NCI-H1105 (cell line): ENCODE measurements at places on chromosomes 12 and 14.
A peak's percentile ranks its signal among the peaks of the same experiment; 100 is the strongest.

GRCh38 chr12:27614386-27614785, 81.9 kb upstream of the REP15 start:
- no peak for DNase-seq

DNA sequence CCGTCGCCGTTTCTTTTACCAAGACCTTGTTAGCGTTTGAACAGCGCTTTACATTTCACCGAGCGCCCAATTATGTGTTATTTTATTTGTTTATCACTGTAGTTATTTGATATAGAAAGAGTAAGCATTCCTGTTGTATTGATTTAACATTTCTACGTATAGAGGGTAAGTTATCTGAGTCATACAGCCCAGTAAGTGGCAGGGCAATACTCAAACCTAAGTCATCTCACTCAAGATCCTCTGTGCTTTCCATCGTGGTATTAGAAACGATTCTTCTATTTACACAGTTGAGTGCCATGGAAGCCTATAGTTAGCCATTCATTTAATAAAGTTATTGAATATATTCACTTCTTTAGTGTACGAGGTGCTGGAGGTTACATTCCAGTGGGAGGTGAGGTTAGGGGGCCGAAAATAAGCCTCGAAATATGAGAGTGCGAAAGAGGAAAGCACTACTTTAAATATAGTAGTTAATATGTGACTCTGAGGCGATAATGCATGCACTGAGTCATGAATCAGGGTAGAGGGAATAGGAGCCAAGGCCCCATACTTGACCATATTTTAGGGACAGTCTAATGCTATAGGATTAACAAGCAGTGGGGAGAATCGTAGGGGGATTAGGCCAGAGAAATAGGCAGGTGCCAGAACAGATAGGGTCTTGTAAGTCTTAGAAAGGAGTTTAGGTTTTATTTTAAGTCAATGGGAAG, 629 bp downstream of the RAD51AP1 start:
- DNase-seq: no peak

DNA sequence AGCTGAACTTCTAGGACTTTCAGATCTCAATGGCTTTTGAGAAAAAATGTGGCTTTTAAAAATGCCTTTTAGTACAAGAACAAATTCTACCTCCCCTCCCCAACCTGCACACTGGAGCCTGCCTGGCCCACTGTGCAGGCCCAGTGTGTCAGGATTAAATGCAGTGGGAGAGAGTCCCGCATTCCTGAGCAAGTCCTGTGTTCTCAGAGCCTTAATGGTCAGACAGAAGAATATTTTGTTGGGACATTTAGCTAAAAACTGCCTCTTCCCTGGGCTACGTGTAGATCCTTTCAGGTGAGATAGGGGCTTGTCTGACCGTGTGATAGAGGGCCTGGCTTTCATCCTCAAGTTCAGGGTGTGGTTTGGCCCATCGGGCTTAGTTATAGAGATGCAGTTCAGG, 63.1 kb upstream of the ESRRB start:
- no peak for DNase-seq

DNA sequence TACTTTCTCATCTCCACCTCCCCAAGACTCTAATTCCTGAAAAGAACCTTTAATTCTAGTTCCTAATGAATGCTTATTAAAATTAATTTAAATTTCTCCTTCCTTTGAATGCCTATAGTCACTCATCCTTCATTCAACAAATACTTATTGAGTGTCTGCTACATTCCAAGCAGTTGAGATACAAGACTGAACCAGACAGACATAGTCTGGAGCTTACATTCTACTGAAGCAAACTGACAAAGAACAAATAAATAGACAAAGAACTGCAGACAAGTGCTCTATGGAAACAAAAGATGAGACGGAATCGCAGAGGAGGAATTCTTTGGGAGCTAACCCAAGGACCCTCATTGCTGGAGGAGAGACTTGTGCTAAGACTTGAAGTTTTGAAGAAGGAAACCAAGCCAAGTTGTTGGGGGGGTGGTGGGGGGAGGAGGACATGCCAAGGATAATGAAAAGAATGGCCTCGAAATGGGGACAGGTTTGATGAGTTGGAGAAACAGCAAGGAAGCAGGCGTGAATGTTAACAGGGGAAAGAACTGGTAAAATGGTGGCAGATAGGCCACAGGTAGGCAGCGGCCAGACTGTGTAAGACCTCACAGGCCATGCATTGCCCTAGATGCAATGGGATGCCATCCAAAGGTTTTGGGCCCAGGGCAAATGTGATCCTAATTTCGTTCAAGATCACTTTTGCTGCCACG, 9.7 kb upstream of the TDG start:
- peak; percentile 12 for DNase-seq

DNA sequence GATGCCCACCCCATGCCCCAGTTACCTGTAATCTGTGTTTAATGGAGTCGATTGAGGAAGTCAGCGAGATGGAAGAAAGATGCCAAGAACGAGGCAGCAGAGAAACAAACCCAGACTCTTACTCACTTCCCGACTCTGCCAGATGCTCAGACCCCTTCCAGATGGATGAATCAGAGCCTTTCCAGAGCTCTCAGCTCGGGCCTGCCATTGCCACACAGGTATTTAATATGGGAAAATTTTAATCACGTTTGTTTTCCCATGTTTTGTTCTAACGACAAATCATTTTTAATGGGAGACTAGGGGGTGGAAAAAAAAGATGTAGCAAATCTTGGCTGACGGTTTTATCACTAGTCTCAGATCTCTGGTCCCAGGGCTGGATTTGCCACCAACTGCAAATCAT, 72.5 kb upstream of the SRRM4 start:
- DNase-seq: no peak

DNA sequence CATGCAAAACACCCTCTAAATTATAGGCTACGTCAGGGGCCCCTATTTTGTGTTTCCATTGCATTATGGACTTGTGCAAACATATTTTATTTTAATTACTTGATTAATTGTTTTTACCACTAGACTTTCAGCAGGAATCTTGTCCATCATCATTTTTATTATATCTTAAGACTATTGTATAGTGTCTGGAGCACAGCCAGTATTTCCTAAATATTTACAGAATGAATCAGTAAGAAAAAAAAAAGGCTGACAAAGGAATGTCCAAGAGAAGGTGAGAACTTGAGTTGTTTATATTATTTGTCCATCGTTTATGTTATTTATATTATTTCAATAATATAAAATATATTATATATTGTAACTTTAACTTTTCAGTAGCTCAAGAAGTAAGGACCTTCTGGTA, 664.7 kb downstream of the SLC6A15 start:
- DNase-seq: no peak

- DNase-seq: no peak
These were observed 695.8 kb downstream of the RPS29 start for GRCh38 chr14:48890333-48890732.

- no peak for DNase-seq
These were observed 6.0 kb upstream of the DACT1 start for GRCh38 chr14:58631732-58632131.

GRCh38 chr12:62466594-62467491, at the start of gene MON2:
TSS of gene MON2 (plus strand) at chr12:62466826. CDS start at chr12:62467208, 382 bp downstream.
- DNase-seq: peak; percentile 64

GRCh38 chr12:50764286-50765094, 589 bp downstream of the ATF1 start:
- DNase-seq: peak; percentile 37

GRCh38 chr12:43964033-43964432, 128.2 kb downstream of the TMEM117 start:
- DNase-seq: no peak

DNA sequence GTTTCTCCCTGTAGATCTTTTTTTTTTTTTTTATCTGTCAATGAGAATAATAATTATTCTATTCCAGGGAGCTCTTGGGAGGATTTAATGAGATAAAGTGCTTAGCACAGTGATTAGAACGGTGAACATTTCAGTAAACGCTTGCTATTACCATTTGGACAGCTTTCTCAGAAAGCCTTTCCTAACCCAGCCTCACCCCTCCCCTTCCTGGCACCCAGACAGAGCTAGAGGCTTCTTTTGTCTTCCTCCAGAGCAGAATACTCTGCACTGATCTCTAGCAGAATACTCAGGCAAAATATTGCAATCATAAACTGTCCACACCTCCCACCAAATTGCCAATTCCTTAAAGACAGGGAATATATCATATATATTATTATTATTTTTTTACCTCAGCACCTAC, 66.6 kb downstream of the ERGIC2 start:
- no peak for DNase-seq

DNA sequence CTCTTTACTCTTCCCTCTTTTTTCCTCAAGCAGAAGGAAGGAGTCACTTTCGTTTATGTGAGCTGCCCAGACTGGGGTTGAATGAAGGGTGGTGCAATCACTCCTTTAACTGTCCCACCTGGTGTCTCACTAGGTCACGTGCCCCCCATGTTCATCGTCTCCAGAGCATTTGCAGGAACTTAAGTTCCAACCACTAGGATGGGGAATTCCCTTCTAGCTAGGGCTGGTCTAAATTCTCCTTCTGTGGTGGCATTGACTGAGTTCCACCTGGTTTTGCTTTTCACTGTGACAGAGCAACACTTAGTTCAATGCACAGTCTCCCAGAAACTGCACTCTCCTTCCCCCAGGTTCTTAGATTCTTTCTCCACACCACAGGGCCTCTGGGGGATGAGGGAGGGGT, 9.5 kb downstream of the FANCM start:
- no peak for DNase-seq

- DNase-seq: no peak
These were observed 22.7 kb downstream of the TBX3 start for GRCh38 chr12:114661245-114661644.

DNA sequence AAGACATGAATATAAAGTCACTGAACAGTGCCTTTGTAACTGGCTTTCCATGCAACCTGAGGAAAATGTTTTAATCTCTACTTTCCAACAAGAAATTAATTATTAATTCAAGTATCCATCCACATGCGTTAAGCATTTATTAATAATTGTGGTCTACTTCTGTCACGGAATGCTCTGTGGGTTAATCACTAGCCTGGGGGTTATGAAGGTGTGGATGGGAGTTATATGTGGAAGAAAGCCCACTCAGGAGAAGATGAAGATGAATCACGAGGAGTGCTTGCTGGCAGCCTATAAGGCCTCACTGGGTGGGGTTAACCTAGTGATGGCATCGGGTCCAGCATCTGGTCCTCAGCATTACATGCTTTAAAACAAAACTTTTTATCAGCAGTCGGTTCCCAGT, 99.5 kb upstream of the AVPR1A start:
- DNase-seq: no peak

GRCh38 chr14:68217791-68218340, 398.3 kb downstream of the RAD51B start:
- no peak for DNase-seq

GRCh38 chr14:30826070-30826469, 48.3 kb upstream of the COCH start:
- DNase-seq: no peak

GRCh38 chr12:124147575-124147974, 147.3 kb upstream of the RFLNA start:
- no peak for DNase-seq

DNA sequence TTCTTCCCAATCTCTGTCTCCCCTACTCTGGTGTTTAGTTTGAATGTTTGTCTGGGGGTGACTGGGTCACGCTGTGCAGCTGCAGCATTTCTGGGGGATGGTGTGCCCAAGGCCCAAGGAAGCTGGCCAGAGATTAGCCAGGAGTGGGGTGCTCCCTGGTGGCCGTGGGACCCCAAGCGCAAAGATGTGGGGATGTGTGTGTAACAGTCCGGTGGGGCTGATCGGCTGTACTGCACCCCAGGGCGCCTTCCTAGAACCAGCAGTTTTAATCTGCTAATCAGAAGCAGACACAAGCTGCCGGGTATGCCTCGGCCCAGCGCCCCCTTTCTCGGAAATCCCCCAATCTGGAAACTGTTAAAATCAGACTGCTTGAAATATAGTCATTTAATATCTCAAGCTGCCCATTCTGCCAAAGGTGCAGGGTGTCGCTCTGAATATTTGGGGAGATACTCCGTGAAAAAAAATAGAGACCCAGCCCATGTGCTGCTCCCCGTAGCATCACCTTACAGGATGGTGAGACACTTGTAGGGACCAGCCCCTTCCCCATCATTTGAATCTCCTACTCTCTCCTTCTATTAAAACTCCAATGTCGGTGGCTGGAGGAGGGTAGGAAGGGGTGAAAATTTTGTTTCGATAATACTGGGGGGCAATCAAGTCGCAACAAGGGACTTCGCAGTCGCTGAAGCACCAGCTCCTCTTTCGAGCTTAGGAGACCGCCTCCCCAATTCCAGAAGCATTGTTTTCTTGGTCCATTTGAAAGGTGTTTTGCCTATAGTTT, 4.3 kb downstream of the HOXC9 start:
- no peak for DNase-seq

DNA sequence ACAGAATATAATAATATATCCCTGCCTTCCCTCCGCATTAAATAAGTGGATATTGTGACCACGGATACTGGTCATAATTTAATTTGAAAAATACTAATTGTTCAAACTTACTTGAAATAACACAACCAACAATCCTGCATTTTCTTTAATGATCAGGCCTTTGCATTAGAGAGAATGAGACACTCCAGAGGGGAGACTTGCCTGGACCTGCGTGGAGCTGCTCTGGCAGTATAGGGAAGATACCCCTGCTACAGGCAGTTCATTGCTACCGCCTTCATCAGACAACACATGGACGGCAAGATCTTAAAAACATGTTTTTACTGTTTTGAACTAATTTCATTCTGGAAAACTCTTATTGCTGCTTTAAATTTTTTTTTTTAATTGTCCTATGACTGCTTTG, 211.0 kb upstream of the FAR2 start:
- DNase-seq: peak; percentile 30

DNA sequence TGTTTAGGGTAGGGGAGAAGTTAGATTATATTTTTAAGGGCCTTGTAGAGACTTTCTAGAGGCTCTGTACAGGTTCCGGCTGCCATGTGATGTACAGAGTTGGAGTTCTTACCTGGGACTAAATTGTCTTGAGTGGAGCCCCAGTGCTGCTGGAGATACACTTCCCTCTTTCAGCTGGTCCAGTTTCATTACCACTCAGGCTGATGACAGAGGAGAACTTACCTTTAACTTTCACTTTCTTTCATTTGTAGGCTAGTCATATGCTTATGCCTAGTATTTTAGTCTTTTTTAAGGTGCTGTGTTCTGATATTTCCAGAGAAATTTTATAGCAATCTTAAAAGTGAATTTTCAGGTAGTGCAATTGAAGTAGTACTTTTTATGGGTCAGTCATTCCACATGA, 117.3 kb downstream of the ERC1 start:
- no peak for DNase-seq

DNA sequence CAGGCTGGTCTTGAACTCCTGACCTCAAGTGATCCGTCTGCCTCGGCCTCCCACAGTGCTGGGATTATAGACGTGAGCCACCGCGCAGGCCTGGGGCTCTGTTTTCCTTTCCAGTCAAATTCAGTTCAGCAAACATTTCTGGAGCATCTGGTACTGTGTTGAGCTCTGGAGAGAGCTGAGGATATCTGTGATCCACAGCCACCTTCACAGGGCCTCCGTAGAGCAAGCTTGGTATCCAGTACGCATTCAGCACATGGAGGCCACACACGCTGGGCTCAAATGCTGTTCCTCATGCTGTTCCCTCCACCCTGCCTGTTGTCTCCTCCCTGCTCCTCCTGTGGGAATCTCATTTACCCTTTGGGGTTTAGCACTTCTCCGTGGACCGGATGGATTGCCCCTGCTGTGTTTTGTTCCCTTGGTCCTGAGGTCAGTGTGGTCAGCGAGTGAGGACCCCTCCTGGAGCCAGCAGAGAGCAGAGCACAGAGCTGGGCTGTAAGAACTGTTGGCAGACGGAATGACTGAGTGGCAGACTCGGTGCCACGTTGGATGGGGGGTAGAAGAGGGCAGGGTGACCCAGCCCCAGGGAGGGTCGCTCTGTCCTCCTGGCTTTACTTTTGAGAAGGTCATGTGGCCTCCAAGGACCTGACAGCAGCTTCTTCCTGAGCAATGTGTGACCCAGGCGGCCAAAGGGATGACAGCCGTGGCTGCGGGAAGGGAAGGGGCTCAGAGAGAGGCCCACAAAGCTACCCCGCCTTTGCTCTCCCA, 891 bp downstream of the RPS6KL1 start:
- DNase-seq: no peak
